ENCODE measurements at places on chromosomes 1 and 21.

GRCh38 chr1:55526716-55527115 lies 311.6 kb upstream of the USP24 start:
- no peak for DNase-seq

DNA sequence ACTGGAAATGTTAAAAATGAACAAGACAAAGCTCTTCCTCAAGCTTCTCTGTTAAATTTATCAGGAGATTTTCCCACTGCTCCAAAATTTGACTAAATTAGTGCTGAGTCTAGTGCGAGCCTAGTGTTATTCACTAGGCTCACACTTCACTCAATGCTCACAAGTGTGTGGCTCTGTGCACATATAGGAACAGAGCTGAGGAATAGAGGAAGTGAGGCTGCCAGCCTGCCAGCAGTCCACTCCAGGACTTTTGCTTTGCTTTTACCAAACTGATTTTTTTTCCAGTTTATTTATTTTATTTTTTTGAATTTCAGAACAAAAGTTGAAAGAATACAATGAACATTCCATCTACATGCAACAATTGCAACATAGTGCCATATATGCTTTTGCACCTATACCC lies 87.2 kb downstream of the VAV3 start:
- no peak for DNase-seq

- DNase-seq = peak; percentile 20
These were observed 9.7 kb upstream of the SHCBP1L start for GRCh38 chr1:182962554-182963115.

DNA sequence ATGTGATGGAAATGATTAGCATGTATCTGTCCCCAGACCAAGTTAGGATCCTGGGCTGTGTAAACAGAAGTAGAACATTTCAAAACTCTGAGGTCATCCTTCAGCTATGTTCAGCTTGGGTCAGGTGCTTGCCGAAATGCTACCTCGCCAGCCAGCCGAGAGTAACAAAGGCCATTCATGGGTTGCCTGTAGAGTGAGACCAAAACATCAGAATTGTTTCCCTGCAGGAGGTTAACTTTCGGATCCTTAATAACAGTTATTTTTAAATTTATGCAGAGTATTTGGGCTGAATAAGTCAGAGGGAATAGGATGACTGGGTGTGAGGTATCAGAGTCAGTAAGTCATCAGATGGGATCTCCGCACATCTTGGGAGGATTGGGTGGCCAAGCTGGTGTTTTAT lies 35.6 kb downstream of the SMYD2 start:
- DNase-seq = no peak

DNA sequence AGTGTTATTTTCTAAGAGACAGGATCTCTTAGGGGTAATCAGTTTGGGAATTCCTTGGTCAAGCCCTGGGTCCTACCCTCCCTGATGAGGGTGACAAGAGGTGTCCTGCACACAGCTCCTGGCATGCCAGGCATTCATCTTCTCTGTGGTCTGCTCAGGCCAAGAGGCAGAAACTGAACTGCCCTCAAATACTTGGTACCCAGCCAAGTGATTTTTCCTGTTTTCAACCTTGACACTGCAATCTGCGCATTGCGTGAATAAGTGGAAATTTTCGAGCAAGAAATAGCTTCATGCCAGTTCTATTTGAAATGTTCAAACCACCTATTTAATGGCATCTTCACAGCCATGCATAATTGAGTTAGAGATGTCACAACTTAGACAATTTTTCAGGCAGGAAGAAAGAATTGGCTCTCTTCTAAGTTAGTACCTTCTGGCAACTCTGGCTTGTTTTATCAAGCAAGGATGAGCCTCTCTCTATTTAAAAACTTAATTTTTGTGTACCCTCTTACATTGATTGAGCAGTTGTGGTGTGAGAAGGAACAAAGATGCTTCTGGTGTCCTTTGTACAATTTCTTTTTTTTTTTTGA lies 27.0 kb downstream of the DNM3 start:
- DNase-seq = no peak

DNA sequence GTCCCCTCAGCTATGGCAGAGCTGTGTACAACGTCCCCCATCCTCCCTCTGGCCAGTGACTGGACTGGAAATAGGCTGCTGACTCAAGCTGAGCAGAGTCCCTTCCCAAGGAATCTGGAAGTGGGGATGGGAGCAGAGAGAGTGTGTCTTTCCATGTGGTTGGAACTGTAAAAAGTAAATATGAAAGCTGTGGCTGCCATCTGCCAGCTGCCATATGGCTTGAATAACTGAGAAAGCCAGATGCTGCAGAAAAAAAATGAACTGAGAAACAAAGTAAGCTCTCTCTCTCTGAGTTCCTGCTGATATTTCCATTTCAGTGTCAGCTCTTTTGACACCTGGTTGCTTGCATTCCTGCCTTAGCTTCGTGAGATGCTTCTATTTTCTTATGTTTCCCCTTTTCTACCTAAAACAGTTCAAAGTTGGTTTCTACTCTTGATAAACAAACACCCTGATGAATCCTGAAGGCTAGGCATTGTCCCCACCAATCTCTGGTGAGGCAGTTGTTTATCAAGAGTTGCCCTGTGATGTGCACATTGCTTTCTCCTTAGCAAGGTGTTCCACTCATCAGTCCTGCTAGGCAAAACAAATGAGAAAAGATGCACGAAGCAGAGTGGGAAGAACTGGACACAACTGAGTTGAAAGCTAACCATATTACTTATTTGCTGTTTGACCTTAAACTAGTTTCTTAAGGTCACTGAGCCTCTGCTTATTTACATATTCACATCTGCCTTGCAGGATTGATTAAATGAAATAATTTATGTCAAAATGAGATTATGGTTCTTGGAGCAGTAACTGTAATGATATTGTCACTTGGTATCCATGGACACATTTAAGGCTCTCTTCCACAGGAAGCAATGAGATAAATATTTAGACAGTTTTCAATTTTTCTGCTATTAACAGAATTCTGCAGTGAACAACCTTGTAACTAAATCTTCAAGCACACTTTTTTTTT lies 16.6 kb upstream of the DR1 start:
- DNase-seq = no peak

- DNase-seq = no peak
These were observed 508.6 kb upstream of the ADAMTS5 start for GRCh38 chr21:27475363-27475955.

- no peak for DNase-seq
These were observed 48.9 kb upstream of the DIP2A start for GRCh38 chr21:46409641-46410406.

DNA sequence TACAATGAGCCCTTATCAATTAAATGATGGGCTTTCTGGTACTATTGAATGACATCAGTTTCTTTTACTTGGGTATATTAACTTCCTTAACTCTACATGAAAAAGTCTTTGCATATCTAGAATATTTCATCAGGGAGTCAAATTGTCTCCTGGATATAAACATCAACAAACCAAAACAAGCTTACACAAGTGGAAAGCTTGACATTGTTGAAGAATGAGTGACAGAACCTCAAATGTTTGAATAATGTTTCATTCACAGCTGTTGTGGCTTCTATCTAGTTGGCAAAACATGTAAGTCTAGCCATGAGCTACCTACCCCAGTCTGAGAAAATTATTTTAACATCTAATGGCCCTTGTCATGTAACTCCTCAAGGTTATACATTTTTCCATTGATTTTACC lies 604.8 kb upstream of the ADAMTS5 start:
- DNase-seq = no peak

DNA sequence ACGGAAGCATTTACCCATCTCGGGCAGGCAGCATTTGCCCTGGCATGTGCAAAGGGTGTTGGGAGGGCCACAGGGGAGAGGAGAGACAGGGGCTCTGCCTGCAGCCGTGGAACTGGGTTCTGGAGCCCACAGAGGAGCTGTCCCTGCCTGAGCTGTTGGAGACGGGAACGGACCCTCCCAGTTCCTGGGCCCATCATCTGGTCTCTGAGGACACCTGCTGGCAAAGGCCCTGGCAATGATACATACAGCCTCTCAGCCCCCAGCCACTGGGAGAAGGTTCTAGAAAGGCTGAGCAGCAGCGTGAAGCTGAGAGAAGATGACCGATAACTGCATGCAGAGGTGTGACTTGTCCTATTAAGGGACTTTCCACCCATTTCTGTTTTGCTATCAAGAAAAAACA lies 31.4 kb downstream of the FAAP20 start:
- DNase-seq = no peak

GRCh38 chr1:156847591-156848460 lies 11.1 kb downstream of the INSRR start:
- no peak for DNase-seq

DNA sequence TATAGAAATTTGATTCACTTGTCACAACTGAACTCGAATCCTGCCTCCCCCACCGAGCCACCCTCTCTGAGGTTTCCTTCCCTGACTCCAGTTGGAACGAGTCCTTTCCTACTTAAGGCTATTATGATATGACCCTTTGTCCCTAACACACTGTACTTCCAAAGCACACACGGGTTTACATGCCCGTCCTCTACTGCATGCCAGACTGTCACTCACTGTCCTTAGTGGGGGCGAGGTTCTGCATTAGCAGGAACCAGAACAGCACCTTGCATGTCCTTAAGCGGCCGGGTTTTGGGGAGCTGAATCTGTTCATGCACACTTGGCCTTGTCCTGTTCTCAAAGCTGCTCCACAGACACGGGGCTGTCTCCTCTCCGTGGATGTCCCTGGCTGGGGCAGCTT lies 164.6 kb upstream of the KCNJ6 start:
- no peak for DNase-seq

GRCh38 chr1:75870951-75871350 lies 61.3 kb downstream of the ASB17 start:
- no peak for DNase-seq

GRCh38 chr1:154756793-154757548 lies 113.1 kb downstream of the KCNN3 start:
- no peak for DNase-seq

- DNase-seq = no peak
These were observed 83.7 kb downstream of the HLCS start for GRCh38 chr21:36882776-36883175.

GRCh38 chr1:86640161-86640670 lies 64.2 kb upstream of the SH3GLB1 start:
- DNase-seq = no peak

DNA sequence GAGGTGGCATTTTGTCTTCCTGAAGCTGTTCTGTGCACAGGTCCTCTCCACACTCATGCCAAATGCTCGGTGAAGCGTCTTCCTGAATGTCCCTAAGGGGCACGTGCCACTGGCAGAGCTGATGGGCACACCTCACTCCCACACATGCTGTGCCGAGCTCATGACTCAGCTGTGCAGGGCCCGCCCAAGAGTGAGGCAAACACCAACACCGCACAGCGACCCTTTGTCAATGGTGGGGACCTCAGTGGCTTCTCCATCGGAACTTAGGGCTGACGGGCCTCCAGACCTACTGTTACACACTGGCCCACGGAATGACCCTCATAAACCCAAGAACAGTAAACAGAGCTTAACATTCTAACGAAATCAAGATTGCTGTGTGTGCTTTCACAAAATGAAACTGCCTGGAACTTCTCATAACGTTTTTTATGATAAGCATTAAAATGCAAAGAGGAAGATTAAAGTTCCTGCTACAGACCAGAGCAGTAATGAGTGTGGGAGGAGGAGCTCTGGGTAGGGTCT lies 89.3 kb downstream of the SIM2 start:
- no peak for DNase-seq

DNA sequence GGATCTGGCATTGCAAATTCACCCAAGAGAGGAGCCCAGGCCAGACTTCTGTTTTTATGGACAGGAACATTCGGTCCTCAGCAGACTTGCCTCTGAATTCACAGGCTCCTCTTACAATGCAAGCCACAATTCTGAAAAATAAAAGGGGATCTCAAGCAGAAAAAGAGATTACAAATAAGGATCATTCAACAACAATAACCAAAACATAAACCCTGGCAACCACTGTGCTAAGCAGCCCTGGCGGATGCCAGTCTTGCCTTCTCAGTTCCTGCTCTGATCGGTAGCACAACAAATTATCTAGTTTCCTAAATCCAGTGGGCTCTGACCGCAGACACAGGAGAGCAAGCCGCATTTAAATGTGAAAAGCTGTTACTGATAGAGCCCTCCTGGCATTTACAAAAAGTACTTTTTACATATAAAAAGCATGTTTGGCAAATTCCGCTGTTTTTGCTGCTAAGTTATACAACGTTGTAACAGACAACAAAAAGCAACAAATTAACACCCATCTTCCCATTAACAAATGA lies 123.4 kb upstream of the FOXD3 start:
- DNase-seq = no peak

DNA sequence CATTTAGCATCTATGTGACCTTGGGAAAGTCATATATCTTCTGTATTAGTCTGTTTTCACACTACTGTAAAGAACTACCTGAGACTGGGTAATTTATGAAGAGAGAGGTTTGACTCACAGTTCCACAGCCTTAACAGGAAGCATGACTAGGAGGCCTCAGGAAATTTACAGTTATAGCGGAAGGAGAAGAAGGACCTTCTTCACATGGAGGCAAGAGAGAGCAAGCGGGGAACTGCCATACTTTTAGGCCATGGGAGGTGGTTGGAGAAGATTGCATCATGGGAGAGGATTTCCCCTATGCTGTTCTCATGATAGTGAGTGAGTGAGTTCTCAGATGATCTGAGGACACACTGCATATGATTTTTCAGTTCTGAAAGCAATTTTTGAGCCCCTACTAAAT lies 87.9 kb downstream of the CLEC20A start:
- no peak for DNase-seq

DNA sequence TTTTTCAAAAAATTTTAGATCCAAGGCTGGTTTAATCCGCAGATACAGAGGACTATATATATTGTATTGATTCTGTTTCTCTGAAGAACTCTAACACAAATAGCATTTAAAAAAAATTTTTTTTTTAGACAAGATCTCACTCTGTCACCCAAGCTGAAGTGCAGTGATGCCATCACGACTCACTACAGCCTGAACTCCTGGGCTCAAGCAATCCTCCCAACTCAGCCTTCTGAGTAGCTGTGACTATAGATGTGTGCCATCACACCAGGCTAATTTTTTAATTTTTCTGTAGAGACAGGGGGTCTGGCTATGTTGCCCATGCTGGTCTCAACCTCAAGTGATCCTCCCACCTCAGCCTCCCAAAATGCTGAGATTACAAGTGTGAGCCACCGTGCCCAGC lies 3.0 kb downstream of the ANKRD45 start:
- no peak for DNase-seq

GRCh38 chr1:182601913-182602312 lies 2.3 kb downstream of the RGS16 start:
- DNase-seq = no peak

DNA sequence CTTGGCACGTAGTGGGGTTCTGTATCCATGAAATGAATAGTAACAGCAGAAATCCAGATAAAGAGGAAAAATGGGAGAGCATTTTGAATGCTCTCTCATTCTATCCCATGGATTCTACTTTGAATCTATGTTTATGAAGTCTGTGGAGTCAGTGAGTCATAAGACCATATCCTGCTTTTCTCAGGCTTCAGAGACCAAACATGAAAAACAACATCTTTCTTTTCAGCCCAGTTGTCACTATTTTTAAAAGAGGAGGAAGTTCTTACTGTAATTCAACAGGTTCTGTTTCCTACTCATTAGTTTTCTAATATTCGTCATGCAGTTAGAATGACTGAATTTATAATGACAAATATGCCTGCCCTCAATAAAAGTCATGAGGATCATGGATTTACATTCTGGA lies 39.4 kb upstream of the CD55 start:
- DNase-seq = no peak

GRCh38 chr1:35298464-35298863 lies 30.0 kb downstream of the ZMYM4 start:
- no peak for DNase-seq
